Effector memory CD8-positive, alpha-beta T cell (primary cell): ENCODE measurements at places on chromosomes 1 and 21.

GRCh38 chr1:21097729-21098128 lies 79.0 kb downstream of the EIF4G3 start:
- DNase-seq = no peak

GRCh38 chr1:61012341-61012761 lies 70.0 kb upstream of the NFIA start:
- no peak for DNase-seq

- DNase-seq = no peak
These were observed 7.8 kb upstream of the GPR88 start for GRCh38 chr1:100530141-100530540.

DNA sequence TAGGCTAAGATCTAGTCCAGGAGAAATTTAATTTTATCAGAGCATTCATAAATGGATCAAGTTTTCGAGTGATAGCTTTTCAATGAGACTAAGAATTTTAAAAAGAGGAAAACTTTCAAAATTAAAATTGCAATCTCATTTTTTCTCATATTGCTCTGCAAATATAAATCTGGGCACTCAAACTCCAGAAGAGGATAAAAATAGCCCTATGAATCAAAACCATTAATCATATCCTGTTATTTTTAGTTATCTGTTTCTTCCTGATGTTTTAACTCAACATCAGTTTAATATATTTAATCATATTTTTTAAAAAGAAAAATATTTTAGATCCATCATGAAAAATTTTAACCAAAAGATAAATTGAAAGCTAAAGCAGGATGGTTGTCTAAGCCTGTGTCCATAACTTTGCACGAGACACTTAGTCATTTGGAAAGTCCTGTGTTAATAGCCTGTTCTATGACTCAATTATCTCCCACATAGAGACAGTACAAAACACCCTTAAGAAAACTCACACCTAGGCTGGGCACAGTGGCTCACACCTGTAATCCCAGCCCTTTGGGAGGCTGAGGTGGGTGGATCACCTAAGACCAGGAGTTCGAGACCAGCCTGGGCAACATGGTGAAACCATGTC lies 17.1 kb upstream of the PRRC2C start:
- DNase-seq = no peak

GRCh38 chr1:205417870-205418635 lies 3.8 kb downstream of the LEMD1 start:
- DNase-seq = no peak

DNA sequence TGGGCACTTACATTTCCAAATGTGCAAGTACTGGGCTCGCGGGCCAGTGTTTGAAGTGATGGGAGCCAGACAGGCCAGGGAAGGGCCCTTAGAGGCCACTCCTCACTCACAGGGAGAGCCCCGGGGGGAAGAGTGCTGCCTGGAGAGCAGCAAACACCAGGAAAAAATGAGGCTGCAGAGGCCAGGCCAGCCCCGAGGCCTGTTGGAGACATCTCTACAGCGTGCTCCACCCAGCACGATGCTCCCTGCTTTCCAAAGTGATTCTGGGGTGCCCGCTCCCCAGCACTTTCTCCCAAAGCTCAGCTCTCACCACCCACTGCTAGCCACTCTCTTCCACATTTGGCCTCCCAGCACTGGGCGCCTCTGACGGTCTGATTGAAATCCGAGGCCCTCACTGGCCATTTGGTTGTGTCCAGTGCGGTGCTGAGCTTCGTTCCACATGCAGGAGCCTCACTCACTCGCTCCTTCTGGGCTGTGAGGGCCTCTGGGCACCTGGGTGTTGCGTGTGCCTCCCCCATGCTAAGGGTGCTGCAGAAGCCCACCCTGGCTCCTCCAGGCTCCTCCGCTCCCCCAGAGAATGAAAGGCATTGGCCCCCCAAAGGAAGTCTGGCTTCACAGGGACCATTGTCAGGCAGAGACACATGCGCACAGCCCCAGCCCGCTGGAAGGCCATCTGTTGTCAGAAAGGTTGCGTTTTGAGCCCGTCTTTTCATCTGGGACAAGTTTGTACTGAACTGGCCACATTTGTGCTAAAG lies 385.4 kb upstream of the VAMP3 start:
- DNase-seq = no peak

GRCh38 chr21:42478504-42478903 lies 17.5 kb downstream of the RSPH1 start:
- DNase-seq = no peak

- DNase-seq = no peak
These were observed 200.3 kb downstream of the DSCAM start for GRCh38 chr21:40646651-40647050.

DNA sequence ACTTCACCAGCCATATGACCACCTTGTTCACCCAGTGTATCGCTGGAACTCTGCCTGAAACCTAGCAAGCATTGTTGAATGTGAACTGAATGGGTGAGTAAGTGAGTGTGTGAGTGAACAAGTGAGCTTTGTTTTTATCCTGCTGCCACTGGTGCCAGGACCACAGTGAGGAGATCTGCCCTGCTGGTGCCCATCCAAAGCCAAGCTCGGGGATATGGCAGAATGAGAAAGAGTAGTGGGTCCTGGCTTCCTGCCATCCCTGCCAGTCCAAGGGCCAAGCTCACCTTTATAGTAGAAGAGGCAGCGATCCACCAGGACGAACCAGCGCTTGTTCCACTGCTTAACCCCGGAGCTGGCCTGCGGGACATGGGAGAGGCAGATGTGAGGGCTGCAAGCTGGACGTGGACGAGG lies 53.4 kb upstream of the GOLT1A start:
- DNase-seq = no peak

GRCh38 chr1:159223004-159223403 lies 18.3 kb downstream of the ACKR1 start:
- no peak for DNase-seq

DNA sequence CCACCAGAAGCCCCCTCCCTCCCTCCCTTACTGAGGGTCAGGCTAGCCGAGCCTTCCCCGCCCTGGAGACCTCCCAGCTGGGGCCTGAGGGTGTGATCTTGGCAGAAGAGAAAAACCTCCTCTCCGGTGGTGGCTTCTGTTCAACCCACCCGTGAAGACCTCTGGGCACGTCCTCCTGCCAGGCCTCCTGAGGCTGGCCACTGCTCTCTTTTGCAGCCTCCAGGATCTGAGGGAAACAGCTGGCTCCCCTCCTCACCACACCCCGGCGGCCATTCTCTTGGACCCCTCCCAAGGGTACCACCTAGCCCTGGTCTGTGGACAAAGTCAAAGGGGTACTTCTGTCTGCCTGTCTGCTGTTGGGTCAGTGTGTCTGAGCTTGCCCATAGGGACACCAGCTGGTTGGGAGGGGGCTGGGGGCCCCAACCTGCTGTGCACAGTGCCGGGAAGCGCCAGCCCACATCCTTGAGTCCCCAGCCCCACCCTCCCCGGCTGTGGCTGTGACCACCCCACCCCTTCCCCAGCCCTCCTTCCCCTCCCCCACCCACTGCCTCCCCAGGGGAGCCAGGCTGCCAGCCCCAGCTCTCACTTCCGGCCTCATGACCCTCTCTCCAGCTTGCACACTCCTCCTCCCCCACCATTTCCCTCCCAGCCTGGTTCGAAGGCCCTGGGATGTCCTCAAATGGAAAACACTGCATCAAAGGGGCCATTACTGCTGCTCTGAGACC lies 48.1 kb downstream of the AHDC1 start:
- no peak for DNase-seq

- DNase-seq = no peak
These were observed 244.6 kb upstream of the MAP1LC3C start for GRCh38 chr1:242243472-242243871.

GRCh38 chr1:1083416-1084371 lies 9.6 kb upstream of the RNF223 start:
- no peak for DNase-seq

DNA sequence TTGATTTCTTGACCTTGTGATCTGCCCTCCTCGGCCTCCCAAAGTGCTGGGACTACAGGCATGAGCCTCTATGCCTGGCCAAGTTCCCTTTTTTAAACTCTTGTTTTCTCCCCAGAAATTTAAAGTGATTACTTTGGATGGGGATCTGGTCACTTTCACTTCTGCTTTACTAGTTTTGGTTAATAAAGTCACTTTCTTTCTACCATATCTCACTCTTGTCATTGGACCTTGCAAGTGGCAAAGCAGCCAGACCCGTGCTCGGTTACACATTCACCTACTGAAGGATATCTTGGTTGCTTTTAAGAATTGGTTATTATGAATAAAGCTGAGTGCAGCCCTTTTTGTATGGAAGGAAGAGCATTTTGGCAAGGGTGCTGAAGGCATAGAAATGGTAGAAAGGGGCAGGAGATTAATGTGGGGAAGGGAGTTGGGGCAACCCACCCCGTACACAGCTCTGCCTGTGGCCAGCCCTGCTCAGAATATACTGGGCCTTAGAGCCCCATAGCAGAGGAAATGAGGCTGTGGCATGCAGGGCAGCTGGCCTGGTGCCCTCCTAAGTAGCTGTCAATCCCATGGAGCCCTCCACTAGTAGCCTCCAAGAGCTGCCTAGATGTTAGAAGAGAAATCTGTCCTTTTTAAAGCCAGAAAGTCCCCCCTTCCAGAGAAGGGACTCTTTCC lies 40.7 kb downstream of the CD2 start:
- DNase-seq = no peak

DNA sequence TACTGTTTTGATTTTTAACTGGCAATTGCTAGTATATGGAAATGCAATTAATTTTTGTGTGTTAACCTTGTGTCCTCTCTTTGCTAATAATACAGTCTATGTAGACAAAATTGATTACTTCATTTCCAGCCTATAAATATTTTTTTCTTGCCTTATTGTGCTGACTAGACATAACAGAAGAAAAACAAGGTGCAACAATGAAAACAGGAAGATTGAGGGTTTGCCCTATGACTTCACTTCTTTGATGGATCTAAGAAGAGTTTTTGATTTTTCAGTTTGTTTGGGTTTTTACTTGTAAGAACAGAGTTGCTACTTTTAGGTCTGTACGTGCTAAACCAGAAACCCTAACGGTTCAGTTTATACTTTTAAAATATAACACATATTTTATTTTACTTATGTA lies 8.5 kb upstream of the CNIH4 start:
- DNase-seq = no peak

- DNase-seq = no peak
These were observed 10.0 kb downstream of the MEX3A start for GRCh38 chr1:156072251-156072650.

DNA sequence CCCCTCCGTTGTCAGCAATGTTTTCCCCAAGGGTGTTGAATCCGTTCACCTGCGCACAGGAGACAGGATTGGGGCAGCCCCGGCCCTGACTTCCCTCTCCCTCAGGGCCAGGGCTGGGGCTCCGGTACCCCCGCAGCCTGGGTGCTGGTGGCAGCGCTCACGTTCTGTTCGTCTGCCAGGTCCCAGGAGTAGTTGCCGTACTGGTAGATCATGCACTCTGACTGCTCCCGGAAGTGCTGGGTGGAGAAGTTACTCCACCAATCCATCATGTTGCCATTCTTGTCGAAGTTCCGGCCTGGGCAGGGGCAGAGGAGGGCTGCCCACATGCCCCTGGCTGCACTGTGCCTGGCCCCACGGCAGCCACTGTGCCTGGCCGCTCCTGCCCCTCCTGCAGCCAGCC lies 6.1 kb downstream of the PRXL2B start:
- no peak for DNase-seq
